ENCODE measurements at places on chromosomes 7 and 10. TPM values are rescaled to one million over a fixed set of nuclear protein-coding genes. Genes with fewer than 3 reads are reported as not detected.

Gene GDF10
- total RNA-seq, result not detected

Gene LDB3
- 0.16 TPM for total RNA-seq

Gene ARHGAP21
- 18.0 TPM for total RNA-seq

Gene NPC1L1
- total RNA-seq, result not detected

Gene OR2A1
- total RNA-seq, result not detected

Gene EN2
- total RNA-seq, result 0.29 TPM

Gene HOXA10
- total RNA-seq, result 6.1 TPM

Gene VWDE
- 3.1 TPM for total RNA-seq

Gene GRIFIN
- total RNA-seq, result not detected

Gene DGKI
- 1.5 TPM for total RNA-seq

Gene ACTR3C
- not detected for total RNA-seq

GRCh38 chr10:129021594-129022304 is 445.3 kb upstream of the MGMT start:
- DNase-seq, result no peak

- no peak for DNase-seq
Observed at GRCh38 chr10:112848228-112848627, 101.8 kb upstream of the TCF7L2 start.

DNA sequence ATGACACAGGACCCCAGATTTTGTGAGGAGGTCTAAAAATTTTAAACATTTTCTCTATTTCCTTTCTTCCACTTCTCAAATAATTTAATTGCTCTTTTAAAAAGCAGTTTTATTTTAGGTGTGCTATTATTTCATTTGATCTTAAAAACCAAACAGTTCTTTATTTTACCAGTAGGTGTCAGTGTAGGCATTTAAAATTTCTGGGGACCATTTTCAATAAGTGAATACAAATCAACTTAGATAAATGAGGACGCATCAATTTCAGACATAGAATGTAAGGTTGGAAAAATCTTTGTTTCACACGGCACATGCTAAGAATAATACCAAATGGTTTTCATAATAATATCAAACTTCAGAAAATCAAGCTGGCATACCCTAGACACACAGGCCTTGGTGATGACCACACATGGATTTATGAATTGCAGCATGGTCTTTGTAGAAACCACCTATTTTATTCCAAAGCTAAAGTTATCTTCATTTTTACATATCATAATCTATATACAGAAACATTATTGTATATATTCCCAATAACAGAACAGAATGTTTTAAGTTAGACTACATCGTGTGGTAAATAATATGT is 127.6 kb upstream of the SLC26A5 start:
- no peak for DNase-seq

- DNase-seq, result no peak
Observed at GRCh38 chr10:22700489-22700888, 13.9 kb downstream of the PIP4K2A start.

- no peak for DNase-seq
Observed at GRCh38 chr7:7237978-7238267, 55.6 kb downstream of the C1GALT1 start.

GRCh38 chr10:70779511-70780369 is 5.4 kb downstream of the TBATA start:
- no peak for DNase-seq

GRCh38 chr7:67788669-67789068 is 792.0 kb downstream of the TYW1 start:
- DNase-seq, result peak; percentile 48

DNA sequence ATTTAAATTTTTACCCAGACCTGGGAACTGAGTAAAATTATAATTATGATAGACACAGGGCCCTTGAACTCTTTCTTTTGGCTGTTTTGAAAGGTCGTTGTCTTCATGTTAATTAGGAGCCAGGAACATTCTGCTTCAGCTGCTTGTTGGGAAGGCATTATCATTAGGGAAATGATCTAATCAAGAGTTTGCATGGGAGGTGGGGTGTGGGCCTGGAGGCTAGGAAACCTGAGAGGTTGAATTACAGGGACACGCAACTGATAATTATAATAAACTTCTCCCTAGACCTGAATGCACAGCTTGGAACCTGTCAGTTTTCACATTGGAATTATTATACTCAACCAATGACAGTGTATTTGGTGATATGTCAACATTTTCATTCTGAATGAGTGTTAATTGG is 237.7 kb downstream of the CACNB2 start:
- no peak for DNase-seq

GRCh38 chr10:131810036-131810804 is 90.6 kb upstream of the PPP2R2D start:
- no peak for DNase-seq

- no peak for DNase-seq
Observed at GRCh38 chr10:91787810-91788209, 10.4 kb upstream of the TNKS2 start.

DNA sequence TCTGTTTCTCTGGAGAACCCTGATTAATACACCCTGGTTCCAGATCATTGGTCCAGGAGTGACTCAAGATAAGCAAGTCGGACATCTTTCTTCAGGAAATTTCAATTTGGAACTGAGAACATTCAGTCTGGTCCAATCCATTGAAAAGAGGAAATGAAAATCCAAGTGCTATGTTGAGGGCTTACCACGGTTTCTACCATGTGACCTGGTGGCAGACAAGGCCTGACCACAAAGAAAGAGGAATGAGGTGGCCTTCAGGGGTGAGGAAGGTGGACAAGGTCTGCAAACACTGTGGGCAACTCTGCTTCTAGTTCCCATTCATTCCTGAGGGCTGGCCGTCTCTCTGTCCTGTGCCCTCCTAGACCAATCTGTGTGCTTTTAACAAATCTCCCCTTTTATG is 149.2 kb upstream of the GHITM start:
- DNase-seq, result no peak

DNA sequence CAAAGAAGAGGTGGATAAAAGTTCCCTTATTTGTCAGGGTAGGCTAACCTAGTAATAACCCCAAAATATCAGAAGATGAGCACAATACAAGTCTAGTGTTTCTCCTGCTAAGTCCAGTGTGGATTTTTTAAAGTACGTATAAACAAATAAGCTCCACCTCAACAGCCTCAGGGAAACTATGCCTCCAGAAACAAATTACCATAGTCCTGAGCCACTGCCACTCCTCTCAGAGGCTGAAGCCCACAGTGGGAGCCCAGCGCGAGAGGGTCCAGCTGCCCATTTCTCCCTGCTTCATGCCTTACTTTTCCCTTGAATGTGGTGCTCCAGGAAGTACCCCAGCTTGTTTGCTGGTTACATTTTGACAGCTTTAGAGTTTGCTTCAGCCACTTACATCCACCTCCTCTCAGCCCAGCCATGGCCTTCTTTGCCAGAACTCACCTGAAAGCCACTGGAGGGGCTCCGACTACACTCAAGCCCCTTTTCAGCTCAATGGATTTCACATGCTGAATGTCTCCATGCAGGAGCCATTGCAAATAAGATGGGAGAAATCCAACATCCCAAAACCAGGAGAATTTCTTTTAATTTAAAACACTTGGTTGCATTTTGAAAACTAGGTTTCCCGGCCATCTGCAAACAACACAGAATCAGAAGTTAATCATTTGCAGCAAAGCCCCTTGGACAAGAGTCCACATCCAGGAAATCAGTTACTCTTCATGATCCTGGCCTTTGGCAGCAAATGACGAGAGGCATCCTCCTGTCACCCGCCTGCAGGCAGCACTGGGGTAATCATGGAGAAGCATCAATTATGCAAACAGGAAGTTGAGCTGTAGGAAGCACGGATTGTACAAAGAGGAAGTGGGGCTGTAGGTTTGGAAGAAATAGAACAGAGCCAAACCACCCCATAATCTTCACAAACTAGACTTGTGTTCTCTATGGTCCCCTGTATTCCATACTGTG is 138.1 kb downstream of the HERPUD2 start:
- DNase-seq, result no peak

- peak; percentile 35 for DNase-seq
Observed at GRCh38 chr10:110901954-110902819, 16.8 kb downstream of the BBIP1 start.

- DNase-seq, result no peak
Observed at GRCh38 chr7:76409537-76409936, at the start of gene SSC4D. Gene SSC4D (minus strand): TSS chr7:76409697. CDS start chr7:76404439, 5,258 bp downstream.

DNA sequence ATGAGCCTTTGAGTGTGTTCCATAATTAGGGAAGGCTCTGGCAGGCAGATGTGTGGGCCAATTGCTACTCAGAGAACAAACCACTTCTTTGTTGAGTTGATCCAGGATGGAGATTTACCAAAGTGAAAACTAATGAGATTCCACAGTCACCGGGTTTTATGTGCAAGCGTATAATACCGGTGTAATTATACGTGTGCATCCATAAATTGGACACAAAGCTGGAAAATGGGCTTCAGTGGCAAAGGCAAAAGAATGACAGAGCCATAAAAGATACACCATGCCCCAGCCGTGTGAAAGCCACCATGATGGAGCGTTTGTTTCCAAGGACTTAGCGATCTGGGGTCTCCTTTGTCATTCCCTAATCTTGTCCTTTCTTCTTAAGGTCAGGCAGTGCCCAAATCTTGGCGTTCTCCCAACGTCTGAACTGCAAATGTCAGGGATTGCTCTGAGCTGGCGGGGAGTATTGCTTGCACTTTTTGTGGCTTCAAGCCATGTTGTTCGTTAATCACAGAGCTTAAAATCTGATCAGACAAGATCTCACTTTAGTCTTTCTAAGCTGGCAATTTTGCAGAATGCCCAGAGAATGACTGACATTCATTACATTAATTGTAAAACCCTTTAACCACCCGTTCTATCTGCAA is 70.1 kb downstream of the NPTX2 start:
- DNase-seq, result no peak

DNA sequence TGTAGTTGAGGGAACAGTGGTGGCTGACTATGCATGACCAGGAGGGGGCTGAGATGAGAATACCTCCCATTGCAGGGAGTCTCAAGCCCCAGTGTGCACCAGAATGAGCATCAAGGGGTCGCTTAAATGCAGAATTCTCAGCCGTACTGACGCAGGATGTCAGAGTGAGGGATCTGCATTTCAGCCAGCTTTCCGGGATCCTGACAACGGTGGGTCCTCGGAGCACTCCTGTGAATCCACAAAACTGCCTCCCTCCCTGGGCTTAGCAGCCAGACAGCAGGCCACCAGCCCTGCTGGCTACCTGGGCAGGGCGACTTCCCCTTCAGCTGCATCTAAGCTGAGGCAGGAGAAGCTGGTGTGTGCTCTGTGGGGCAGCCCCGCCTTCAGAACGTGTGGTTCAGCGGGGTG is 21.8 kb upstream of the LOXL4 start:
- no peak for DNase-seq

- no peak for DNase-seq
Observed at GRCh38 chr7:138223402-138223879, 147.2 kb downstream of the AKR1D1 start.

- DNase-seq, result peak; percentile 57
Observed at GRCh38 chr10:15897287-15897686, 37.0 kb upstream of the MINDY3 start.

GRCh38 chr10:49089557-49090188 is 25.6 kb downstream of the VSTM4 start:
- no peak for DNase-seq

- DNase-seq, result peak; percentile 31
Observed at GRCh38 chr10:24897326-24897926, 55.0 kb downstream of the PRTFDC1 start.

DNA sequence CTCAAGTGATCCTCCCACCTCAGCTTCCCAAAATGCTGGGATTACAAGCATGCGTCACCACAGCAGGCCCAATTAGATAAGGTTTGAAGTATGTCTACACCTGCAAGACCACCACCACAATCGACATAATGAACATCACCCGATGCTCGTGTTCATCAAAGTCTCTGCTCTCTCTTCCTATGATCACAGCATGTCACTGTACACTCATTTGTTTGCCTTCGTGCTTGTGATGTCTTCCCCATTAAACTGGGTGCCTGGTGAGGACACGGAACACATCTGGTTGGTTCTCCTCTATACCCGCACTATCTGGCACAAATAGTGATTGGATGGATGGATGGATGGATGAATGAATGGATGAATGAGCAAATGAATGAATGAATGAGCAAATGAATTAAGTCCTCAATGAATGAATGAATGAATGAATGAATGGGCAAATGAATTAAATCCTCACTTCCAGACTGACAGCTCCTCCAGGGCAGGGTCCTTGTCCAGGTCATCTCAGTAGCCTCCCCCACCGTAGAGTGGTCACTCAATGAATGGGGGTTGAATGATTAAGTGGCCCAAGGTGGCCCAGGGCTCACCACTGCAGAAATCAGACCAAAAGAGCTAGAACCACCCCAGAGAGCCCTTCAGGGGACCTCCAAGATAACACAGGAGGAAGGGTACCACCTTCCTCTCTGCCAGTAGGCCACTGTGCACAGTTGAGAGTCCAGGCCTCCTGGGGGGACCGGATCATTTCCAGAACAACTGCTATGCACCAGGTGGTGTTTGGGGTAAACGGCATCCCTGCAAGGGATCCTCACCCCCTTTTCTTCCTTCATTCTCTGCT is 101.9 kb upstream of the TNRC18 start:
- peak; percentile 92 for DNase-seq

- DNase-seq, result peak; percentile 41
Observed at GRCh38 chr10:59606551-59606961, 103.1 kb downstream of the SLC16A9 start.

- no peak for DNase-seq
Observed at GRCh38 chr7:99734987-99735386, at the start of gene CYP3A7. Gene CYP3A7 (minus strand): TSS chr7:99735196. CDS start chr7:99735093, 103 bp downstream.

DNA sequence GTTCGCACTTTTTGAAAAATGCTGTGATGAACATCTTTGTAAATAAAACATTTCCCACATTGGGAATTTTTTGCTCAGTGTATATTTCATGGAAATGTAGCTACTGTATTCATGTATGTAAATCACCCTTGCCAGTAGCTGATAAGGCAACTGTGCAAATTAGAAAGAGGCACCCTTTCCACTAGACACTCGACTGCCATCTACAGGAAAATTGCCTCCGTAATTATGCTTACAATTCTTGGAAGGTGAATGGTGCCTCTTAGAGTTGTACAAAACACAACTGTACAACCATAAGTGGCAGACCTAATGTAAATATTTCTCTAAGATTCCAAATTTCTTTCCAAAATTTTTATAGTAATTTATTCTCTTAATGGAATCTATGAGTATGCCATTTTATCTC is 491.7 kb downstream of the CCSER2 start:
- no peak for DNase-seq

DNA sequence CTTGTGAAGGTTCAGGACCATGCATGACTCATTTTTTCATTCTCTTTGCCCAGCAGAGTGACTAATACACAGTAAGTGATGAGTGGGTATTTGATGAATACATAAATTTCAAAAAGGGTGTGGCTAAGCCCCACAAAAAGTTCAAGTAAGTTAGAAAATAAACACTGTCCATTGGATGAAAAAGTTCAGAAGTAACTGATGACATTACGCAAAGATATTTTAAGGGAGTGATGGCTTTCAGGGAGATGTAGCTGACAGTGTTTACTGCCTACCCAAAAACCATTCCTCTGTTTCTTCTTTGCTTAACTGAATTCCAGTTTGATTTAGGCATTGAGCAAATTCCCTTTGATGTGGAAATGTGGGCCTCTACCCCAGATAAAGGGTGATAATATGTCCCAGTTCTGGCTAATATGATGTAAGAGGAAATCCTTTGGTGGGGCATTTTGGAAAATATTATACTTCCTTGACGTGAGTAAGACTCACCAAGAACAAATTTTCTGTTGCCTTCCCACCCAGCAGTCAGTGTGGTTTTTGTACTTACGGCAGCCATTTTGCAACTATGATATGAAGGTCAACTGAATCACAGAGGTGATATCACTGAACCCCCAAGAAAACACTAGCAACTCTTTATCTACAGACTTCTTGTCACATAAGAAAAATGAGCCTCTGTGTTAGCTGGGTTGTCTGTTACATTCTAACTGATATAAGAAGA is 29.0 kb upstream of the EBLN1 start:
- peak; percentile 59 for DNase-seq

GRCh38 chr7:134948736-134949135 is 37.6 kb upstream of the AGBL3 start:
- no peak for DNase-seq

GRCh38 chr7:37113661-37114355 is 334.9 kb downstream of the ELMO1 start:
- DNase-seq, result no peak

Data from H4 (cell line).